B cell (primary cell): ENCODE measurements at places on chromosomes 2 and 18. TPM values are rescaled to one million over a fixed set of nuclear protein-coding genes. Genes with fewer than 3 reads are reported as not detected.

AGXT gene
- not detected in 2 replicates for total RNA-seq

BCL11A gene
- 373 and 383 TPM in 2 replicates for total RNA-seq

PROKR1 gene
- total RNA-seq = not detected in 2 replicates

DNA sequence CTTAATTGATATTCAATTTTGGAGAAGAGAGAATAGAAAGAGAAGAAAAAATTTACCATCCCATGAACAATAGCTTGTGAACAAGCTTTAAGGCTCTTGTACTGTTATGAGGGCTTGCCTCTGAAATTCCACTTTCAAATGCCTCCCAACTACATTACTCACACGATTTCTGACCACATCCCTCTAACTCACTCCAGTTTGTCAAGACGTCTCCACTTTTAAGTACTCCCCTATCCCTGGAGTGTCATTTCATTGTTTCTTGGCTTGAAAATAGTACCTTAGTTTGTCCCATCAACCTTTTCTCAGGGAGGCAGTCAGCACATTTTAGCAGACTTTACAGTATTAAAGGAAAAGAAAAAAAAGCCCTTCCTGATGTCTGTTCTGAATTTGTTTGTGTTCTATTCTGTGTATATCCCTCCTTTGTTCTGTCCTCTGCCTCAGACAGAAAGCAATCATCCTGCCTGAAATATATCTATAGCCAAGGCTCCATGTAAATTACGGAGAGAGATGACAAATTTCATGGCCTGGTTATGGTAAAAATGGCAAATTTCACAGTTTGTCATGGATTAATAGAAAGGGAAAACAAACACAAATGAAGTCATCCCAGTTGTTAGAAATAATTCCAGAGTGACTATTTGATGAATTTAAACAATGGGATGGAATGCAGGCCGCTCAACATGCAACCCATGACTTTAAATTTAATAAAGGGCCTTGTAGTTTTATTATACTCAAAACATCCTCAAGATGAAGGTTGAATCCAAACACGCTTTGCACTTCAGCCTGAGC, 228.8 kb downstream of the ETAA1 start:
- DNase-seq = no peak

DNA sequence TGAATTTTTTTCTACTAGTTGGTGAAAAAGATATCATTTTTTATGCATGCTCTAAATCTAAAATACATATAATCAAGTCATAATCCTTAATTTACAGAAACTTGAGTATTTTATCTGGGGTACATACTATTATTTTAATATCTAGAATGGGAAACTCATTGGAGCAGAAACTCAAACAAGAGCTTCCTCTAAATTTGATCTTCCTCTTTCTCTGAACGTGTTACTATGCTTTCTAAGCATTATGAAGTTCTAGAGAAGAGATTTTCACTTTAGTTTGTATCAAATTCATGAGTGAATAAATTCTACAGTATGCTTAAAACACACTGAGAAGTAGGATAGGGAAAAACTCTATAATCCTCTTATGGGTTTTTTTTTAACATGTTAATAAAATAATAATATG, 20.6 kb upstream of the SLC38A11 start:
- peak; percentile 46 for DNase-seq
